ENCODE measurements at places on chromosomes 1 and 21. TPM values are rescaled to one million over a fixed set of nuclear protein-coding genes. Genes with fewer than 3 reads are reported as not detected.

The FMN2 gene
- total RNA-seq, result 0.43 TPM

DNA sequence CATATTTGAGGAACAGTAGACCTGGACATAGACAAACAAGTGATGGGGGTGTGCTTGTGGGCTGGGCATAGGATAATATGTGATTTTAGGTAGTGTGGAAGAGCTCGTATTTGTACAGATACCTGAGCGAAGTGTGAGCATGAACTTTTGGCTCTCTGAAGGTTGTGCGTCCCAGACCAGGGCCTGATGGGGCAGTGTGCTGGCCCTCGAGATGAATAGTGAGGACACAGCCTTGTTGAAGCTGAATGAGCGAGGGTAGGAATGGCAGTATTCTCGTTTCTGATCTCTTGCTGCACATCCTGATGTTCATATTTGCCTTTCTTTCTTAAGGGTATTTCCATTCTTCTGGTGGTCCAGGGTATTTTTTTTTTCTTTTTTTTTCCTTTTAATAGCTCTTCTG, 41.5 kb downstream of the USP25 start:
- DNase-seq, result no peak

DNA sequence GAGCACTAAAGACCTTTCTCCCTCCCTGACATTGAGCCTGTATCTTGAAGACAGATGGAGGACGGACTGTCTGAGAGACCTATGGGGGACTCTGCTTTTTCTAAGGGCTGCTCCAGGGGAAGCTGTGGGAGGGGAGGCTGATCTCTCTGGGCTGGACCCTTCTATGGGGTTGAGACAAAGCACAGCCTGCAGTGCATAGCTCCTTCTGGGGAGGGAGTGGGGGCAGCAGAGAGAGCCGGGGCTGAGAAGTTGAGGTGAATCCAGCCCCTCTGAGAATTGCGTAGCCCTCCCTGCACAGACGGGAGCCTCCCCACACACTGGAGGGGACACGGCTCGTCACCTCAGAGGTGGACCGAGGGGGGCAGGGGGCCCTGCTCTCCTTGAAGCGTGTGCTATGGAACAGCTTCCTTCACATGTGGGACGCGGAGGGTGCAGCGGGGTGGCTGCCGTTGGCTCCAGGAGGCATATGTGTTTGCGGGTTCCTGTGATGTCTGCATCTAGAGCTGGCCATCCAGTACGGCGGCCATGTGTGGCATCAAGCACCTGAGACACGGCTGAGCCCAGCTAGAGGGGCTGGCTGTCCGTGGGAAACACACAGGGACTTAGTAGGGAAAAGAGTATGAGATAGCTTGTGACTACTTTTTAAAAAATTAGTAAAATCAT, 299.1 kb downstream of the CAMTA1 start:
- DNase-seq, result no peak

DNA sequence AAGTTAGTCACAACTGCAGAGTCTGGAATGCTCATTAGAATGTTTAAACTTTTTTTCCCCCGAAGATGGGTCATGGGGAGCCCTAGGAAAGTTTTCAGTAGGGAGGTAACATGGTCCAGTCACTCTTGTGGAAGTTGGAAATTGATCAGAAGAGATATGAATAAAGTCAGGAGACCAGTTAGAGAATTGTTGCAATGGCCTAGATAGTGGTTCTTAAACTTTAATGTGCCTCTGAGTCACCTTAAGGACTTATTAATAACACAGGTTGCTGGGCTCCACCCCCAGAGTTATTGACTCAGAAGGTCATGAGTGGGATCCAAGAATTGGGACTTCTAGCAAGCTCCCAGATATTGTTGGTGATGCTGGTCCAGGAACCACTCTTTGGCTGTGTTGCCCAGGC, 3.2 kb upstream of the TFAP2E start:
- peak; percentile 10 for DNase-seq

The CLCA4 gene
- not detected for total RNA-seq

- no peak for DNase-seq
Observed at GRCh38 chr1:58500043-58500442, 46.5 kb downstream of the OMA1 start.

DNA sequence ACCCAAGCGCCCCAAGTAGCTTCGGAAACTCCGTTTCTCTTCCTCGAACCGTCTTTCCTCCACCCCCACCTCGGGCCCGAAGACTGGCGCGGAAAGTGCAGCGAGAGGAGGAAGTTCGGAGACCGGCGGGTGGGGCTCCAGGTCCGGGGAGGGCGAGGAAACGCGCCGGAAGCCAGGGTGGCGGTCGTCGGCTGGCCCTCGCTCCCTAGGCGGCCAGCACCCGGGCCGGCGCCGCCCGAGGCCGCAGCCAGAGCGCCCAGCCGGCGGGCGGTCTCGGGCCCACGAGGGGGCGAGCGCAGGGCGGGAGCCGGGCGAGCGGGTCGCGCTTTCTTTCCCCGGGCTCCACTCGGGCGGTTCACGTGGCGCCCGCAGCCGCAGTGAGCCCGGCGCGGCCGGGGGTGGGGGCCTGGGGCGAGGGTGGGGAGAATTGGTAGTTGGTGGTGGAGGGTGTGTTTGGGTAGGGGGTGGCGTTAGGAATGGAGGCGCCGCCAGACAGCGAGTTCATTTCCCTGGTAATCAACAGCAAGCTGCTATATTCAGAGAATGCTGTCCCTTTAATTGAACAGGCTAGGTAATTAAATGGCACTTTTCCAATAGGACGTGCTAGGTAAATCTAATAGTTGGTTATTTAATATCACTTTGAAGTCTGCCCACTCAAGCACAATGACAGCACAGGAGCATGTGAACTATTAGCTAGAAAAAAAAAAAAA, 6.7 kb downstream of the LMO4 start:
- no peak for DNase-seq
